ENCODE measurements at places on chromosomes 2 and 18.

DNA sequence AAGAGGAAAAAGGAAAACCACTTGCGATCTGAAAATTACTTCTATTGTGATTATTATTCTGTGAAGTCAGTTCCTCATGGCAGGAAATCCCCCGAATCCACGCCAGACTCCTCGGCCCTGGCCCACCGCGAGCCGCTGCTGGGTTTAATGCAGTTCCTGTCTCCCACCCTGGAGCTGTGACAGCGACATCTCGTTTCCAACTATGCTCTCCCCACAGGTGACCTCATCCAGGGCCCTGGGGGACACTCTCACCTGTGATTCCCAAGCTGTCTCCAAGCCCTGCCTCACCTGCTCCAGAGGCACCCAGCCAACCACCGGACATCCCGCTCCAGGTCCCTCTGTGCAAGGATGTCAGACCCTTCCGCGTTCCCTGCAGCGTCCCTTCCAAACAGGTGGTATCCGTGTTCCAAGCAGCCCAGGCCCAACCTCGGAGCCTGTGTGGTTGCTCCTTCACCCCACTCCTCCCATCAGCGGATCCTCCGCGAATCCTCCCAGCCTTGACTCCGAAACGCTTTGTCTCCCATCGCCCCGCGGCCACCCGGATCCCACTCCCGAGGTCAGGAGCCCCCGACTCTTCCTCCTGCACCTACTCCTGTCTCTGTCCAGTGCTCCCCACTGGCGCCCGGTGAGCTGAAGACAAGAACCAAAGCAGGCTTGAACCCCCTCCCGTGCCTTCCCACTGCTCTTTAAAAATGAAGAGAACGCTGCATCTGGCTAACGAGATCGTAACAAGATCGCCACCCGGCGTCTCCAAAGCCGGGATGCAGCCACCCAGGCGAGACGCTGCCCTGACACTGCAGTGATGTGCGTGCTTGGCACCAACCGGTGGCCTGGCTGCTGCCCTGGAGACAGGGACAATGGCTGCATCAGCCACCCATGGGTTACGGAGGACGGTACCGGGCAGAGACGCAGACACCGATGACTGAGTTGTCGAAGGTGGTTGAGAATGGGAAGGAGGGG, 96.5 kb downstream of the NDUFA10 start:
- no peak for DNase-seq

DNA sequence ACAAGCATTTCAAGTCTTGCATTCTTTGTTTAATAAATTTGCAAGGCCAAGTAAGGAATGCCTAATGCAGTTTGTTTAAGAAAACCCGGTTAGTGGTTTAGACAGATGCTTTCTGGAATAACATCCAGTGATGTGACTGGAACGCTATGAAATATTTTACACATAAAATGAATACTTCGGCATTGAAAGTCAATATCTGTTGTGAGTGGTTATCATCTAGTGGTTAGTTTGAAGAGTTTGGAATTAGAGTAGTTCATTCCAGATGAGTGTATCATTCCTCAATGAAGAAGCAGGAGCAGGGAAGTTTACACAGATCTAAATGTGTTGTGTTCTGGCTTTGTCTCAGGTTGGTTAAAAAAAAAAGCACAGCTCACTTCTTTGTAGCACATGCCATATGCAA, 608.0 kb upstream of the PIK3C3 start:
- no peak for DNase-seq

GRCh38 chr18:60669938-60670337, 297.4 kb upstream of the MC4R start:
- DNase-seq = no peak

- no peak for DNase-seq
These were observed 61.8 kb downstream of the FMNL2 start for GRCh38 chr2:152396763-152397162.

DNA sequence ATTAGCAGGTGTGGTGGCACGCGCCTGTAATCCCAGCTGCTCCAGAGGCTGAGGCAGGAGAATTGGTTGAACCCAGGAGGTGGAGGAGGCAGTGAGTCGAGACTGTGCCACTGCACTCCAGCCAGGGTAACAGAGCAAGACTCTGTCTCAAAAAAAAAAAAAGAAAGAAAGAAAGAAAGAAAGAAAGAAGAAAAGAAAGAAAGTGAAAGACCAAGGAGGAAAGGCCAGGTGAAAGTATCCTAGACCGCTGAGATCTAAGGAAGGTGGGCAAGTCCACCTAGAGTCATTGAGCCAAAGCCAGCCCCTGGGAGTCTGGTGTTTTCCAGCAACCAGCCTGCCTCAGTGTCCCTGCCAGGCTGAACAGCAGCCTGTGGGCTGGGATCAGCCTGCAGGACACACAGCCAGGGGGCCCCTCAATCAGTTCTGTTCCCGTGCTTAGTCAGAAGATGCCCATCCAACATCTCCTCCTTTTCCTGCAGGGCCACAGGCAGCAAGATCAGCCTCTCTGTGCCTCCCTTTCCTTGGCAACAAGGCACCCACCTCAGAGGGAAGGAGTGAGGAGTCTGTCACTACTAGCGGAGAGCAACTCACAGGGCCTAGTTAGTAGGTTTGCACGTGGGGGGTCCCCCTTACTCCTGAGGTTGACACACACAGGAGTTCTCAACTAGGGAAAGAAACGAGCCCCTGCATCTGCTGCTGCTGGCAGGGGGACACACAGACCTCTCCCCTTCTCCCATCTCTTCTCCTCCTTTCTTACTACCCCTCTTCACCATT, 64.1 kb downstream of the SMAD7 start:
- DNase-seq = no peak

DNA sequence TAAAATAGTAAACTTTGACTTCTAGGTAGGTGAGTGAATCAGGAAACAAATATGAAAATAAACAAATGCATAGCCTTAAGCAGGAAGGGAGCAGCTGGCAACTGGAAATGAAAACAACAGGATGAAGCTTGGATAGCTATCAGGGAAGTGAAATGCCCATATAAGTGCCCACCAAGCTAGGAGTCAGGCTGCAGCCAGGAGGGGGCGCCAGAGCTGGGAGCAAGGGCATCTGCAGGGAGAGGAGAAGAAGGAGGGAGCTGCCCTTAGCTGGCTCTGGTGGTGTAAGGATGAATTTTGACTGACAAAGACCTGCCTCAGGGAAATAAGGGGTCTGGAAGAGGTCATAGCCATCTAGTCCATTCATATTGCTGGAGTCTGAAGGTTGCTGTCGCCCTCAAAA, 298.3 kb downstream of the TDRD15 start:
- DNase-seq = no peak

- DNase-seq = no peak
These were observed 905.6 kb downstream of the TSN start for GRCh38 chr2:122660786-122661634.

- DNase-seq = no peak
These were observed 656.0 kb upstream of the CELF4 start for GRCh38 chr18:38221476-38222100.

DNA sequence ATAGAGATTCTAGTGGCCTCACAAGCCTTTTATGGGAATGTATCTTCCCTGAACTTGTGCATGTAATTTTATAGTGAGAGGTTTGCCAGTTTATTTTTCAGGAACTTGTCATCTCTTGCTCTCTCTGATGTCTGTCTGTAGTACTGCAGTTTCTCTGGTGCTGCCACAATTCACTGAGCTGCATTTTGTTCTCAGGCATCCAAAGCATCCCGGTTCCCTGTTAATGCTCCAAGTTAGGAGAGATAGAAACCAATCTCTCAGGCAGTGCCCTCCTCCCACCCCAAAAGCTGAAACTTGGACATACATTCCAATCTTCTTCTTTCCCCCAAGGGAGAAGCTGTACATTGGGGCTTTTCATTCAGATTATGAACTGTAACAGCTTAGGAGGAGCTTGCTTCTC, 30.1 kb upstream of the GRB14 start:
- DNase-seq = no peak

DNA sequence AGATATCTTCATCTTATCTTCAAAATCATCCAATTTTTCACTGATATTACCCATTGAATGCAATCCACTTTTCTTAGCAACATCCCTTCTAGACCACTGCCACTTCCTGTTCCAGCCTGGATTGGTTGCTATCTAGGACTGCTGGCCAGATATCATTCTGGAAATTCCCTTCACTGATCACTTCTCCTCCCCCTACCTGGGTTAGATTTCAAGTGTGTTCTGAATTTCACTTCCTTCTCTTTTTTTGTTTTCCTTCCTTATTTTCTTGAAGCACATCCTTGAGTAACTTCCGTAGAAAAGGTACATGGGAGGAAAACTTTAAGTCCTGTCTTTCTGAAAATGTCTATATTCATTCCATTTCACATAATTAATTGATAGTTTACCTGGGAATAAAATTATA, 82.0 kb upstream of the IL1R2 start:
- DNase-seq = no peak

GRCh38 chr2:88656690-88657089, 29.4 kb upstream of the EIF2AK3 start:
- DNase-seq = no peak

GRCh38 chr2:17070711-17071110, 405.1 kb upstream of the CYRIA start:
- no peak for DNase-seq

DNA sequence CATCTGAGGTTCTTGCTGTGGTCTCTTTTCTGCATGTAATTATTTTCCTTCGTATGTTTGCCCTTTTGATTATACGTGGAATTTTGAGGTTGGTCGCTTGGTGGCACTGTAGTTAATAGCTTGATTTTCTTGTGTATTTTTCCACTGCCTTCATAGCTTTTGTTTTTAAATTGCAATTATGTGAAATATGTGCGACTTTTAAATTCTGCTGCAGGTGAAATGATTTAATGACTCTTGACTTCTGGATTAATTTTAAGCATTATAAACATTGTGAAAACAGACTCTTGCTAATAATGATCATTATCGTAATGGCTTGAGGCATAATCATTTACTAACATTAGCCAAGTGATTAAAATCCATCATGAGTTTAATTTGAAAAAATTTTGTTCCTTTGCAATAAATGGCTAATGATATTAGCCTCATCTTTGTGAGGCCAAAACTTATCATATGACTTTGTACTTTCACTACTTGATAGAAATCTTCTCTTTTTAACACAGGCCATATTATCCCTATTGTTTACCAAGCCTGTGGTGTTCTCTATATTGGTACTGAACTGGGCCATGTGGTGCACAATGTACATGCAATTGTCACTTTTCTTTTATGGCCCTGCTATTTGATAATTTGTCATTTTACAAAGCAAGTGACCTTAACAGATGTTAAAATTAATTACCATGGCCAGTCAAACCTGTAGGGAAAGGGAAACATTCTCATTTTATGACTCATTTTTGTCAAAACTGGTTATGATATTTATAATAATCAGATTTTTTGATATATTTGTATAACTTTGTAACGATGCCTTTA, 62.8 kb upstream of the NEUROD1 start:
- DNase-seq = no peak

DNA sequence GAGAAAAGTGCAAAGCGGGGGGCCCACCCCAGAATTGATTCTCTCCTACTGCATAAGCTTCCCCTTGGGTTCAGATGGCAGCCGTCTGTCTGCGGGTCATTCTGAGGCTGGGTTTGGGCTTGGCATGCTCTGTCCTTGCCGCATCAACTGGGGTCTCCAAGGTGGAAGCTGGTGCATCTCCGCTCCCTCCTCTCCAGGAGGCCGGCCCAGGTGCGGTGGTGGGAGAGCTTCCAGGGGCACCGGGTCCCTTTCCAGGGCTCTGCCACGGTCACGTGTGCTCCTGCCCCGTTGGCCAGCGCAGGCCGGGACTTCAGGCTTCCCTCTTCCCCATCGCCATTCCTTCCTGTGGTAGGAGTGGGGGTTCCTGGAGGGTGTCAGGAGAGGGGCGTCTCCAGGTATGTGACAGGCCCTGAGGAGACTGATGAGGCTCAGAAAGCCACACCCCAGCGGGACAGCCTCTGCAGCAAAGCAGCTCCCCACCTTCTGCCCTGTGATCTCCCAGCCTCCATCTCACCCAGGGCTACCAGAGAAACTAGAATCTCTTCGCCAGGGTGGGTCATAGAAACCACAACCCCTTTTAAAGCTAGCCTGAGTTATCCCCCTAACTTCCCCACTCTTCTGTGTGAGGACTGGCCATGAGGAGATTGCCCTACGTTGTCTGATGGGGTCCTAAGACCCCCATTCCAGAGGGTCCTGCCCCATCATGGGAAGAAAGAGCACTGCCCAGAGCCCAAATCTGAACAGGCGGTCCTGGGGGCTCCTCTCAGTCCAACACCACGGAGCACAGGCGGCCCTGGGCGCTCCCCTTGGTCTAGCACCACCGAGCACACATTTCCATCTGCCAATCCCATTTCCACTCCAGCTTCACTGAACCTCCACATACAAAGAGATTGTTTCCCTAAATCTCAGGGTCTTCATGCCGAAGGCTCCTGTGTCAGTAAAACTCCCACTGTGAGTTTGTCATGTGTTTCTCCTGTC, 76.6 kb downstream of the SLC66A2 start:
- no peak for DNase-seq

- DNase-seq = no peak
These were observed 269.3 kb upstream of the ID2 start for GRCh38 chr2:8412586-8412985.

DNA sequence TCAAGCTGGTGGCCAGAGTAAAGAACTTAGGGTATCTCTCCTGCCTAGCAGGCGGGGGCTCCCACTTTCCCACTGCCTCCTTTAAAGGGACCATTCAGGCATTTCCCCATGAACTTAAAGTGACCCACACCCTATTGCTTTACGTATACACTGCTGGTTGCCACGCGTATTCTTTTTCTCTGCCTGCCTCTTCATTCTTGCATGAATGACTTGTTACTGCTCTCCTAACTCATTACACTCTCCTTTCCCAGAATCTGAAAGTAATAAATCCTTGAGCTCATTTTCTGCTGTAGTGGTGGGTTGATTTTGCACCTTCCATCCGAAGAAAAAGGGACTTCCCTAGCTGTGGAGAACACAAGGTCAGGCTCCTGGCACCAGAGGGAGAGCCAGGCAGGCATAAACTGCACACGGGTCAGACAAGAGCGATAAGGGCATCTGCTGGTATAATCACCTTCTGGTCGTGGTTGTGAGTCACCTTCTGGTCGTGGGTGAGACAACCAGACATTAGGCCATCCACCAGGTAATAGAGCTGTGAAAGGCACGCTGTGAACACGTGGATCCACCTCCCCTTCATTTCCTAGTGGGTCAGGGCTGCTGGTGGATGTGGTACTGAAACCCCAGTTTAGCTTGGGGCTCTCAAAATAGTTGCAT, 950.3 kb downstream of the SOCS6 start:
- no peak for DNase-seq

- DNase-seq = no peak
These were observed 48.5 kb upstream of the HNRNPA3 start for GRCh38 chr2:177164131-177164530.

DNA sequence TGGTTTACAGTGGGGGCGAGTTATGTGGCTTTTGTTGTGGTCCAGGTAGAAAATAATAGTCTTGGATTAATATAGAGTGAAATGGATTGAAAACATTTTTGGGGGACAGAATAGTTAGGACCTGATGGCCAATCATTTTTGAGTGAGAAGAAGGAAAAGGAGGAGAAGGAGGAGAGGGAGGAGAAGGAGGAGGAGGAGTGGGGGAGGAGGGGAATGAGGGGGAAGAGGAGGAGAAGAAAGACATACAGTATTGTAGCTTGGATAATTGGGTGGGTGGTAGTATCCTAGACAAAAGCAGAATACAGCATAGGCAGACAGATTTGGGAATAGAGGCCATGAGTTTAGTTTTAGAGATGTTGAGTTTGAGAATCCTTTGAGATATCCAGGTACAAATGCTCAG, 101.6 kb downstream of the GATA6 start:
- DNase-seq = no peak

GRCh38 chr18:79872527-79873444, 75.0 kb downstream of the KCNG2 start:
- DNase-seq = no peak
